ENCODE measurements at places on chromosomes 16 and 17. TPM values are rescaled to one million over a fixed set of nuclear protein-coding genes. Genes with fewer than 3 reads are reported as not detected.

CNGB1 gene
- not detected for total RNA-seq

MC1R gene
- total RNA-seq, result 0.65 TPM

RAB37 gene
- total RNA-seq, result 0.20 TPM

EVPL gene
- not detected for total RNA-seq

IL34 gene
- 2.0 TPM for total RNA-seq

PYDC1 gene
- total RNA-seq, result not detected

FA2H gene
- total RNA-seq, result not detected

EVPLL gene
- not detected for total RNA-seq

PRAC2 gene
- not detected for total RNA-seq

PRSS8 gene
- not detected for total RNA-seq

MKS1 gene
- total RNA-seq, result 9.6 TPM

GRCh38 chr17:68870161-68870826, 84.9 kb downstream of the ABCA8 start:
- DNase-seq, result no peak

GRCh38 chr16:54936201-54936978, 5.7 kb downstream of the IRX5 start:
- DNase-seq, result peak; percentile 42

DNA sequence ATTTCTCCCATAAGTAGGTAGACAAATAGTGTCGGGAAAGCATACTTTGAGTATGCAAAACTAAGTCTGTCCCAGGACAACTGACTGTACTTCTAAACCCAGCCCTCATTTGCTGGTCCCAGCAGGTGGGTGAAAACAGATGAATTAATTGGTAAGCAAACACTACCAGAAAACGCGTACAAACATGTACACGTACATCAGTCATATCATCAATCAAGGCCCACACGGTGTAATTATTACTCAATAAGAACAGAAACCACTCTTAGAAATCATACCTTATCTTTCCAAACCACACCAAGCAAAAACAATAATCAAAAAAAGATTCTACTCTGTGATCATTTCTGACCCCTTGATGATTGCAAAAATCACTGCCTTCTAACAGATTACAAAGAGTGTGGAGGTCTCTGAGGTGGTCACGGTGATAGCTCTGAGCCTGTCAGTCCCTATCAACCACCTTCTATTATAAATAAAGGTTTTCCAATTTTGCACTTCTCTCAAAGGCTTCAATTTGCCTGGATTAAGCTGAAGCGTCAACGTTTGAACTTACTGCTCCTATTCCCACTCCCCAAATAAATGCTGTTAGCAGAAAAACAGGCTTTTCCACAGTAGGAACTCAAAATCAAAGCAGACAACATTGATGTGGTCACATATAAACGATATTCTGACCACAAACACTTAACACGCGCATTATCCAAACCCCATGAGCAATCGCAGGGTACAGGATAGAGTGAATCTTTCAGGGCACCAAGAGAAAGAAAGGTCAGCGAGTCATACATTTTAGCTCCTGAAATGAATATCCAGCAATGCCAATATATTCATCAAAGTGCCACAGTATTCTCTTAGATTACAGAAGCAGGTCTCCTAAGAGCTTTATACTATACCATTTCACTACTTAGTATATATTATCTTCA, 211.9 kb downstream of the STX8 start:
- no peak for DNase-seq

DNA sequence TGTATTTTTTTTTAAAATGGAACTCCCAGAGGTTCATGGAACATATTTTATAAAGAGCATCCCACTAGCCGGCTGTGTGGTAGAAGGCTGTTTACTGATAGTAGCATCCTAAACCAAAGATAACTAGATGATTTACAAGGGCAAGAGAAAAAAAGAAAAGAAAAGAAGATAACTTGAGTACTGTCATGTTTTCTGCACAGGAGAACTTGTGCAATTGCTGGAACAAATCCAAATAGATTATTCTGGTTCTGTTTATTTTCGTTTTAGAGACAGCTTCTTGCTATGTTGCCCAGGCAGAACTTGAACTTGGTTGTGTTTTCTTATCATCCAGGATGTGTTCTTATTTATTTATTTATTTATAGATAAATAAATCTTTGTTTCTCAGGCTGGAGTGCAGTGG, 20.9 kb upstream of the PPM1D start:
- DNase-seq, result no peak

GRCh38 chr16:68396481-68396880, 51.8 kb downstream of the SMPD3 start:
- peak; percentile 78 for DNase-seq

DNA sequence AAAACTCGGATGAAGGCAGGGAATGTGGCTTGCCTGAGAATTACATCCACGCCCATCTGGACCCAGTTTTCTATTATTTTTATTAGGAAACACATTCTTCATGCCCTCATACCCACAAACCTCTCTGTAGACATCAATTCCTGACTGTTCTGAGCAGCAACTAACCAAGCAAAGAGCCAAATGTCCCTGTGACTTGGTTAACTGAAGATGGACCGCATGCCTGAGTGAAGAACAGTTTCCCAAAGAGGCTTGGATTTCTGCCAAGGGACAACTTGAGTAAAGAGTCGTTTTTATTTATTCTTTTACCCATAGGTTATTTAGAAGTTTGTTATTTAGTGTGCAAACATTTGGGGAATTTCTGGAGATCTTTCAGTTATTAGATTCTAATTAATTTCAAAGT, 259.8 kb downstream of the GRIN2A start:
- DNase-seq, result no peak

- DNase-seq, result no peak
Observed at GRCh38 chr16:5642436-5642835, 544.8 kb upstream of the EEF2KMT start.

DNA sequence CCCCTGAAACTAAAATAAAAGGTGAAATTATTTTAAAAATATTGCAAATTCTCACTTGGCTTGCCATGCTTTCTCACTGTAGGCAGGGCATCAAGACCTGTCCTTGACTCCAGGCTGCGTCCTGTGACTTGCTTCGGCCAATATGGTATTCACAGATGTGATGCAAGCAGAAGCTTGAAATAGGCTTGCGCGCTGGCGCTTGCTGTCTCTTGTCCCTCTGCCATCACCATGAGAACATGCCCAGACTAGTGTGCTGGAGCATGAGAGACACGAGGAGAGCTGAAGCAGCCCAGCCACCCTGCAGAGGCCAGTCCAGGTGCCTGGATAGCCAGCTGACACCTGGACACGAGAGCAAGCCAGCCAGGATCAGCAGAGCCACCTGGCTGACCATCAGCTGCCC, 21.8 kb upstream of the ZKSCAN2 start:
- no peak for DNase-seq

DNA sequence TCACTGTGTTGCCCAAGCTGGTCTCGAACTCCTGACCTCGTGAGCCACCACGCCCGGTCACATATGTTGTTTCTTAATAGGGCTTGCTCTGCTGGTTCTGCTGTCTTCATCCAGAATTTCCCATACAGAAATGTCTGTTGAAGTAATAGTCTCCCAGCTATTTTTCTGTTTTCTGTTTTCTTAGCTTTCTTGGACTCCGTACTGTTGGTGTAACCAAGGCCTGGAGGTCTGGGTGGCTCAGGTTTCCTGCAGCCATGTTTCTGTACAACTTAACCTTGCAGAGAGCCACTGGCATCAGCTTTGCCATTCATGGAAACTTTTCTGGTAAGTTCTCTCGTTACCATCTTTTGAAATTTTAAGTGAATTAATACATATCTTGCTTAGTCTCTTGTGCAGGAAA, 2.8 kb downstream of the SF3B3 start:
- DNase-seq, result no peak

GRCh38 chr17:63986821-63987220, 11.3 kb upstream of the PRR29 start:
- DNase-seq, result peak; percentile 51

- no peak for DNase-seq
Observed at GRCh38 chr17:73933164-73933766, 270.2 kb upstream of the RPL38 start.
